Vagina (tissue), 2 donors: ENCODE measurements at places on chromosomes 16 and 17.

- no peak for DNase-seq
- H3K36me3 ChIP-seq = no peaks in the 10 kb centered on the region
- H3K4me1 ChIP-seq = peaks cover 71% of the 10 kb centered on the region
- no peaks in the 10 kb centered on the region for H3K27me3 ChIP-seq
- peak overlapping the region; percentile 55 for H3K27ac ChIP-seq
Measured at GRCh38 chr17:81404558-81405165, 9.4 kb downstream of the BAHCC1 start.

DNA sequence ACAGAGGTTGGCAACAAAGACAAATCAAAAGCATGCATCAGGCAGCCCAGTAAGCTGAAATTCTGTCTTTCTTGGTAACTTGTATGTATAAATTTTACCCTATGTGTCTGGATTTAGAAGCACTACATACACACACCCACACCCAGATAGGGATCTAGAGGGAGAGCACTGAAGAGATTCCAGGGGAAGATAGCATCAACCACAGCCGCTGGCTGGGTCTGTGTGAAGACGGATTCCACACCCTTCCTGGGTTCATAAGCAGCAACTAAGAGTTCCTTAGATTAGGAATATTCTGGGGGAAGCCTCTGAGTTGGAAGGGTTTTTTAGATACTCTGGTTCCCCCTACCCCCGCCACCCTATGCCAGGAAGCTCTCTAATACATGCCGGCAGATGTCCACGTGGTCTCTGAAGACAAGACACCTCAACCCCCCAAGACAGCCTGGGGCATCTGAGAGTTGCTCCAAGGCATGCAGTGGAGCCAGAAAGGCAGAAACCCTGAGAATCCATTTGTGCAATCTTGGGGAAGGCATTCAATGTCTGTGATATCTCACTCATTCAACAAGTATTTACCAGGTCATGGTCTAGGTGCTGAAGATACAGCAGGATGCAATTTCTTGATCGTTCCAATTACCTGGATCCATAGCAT lies 86.4 kb downstream of the NOG start:
- H3K27me3 ChIP-seq = no peaks in the 10 kb centered on the region
- H3K36me3 ChIP-seq = no peaks in the 10 kb centered on the region
- no peak for DNase-seq

DNA sequence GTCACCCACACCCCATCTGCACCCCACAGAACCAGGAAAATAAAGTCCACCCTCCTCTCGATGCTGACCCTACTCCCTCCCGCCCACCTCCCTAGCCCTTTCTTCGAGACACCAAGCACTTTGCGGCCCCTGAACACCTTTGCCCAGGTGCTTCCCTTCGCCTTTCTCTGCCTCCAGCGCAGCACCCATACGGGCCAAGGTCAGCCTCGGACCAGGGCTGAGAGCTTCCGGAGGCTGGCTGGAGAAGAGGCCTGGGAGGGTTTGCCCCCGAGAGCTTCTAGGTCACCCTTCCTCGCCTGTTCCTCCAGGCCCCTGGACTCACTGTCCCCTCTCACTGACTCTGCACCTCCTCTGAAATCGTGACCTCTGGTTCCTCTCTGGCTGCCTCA lies 2.7 kb upstream of the NHERF2 start:
- no peak for DNase-seq
- H3K27me3 ChIP-seq = peaks cover 11% of the 10 kb centered on the region
- H3K36me3 ChIP-seq = no peaks in the 10 kb centered on the region
- H3K4me1 ChIP-seq = peaks cover 70% of the 10 kb centered on the region
- peak overlapping the region; percentile 73 for H3K27ac ChIP-seq
- peak overlapping the region; percentile 24 for H3K4me3 ChIP-seq

DNA sequence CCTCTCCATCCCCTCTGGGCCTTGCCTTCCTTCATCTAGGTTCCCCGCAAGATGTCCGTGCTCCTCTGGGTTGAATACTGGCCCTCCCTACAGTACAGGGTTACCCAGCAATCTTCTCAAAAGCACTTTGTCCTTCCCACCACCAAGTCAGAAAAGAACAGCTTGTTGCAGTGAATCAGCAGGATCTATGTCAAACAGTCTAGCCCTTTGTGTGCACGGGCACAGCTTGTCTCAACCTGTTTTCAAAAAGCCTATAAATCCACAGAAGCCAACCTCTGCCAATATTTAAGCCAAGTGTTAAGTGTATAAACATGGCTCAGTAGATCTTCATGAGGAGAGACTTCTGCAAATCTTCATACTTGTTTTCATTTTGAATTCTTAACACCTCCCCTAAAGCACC lies 25.2 kb downstream of the C17orf67 start:
- H3K27me3 ChIP-seq = no peaks in the 10 kb centered on the region
- peaks cover 16% of the 10 kb centered on the region for H3K4me1 ChIP-seq
- H3K36me3 ChIP-seq = no peaks in the 10 kb centered on the region

DNA sequence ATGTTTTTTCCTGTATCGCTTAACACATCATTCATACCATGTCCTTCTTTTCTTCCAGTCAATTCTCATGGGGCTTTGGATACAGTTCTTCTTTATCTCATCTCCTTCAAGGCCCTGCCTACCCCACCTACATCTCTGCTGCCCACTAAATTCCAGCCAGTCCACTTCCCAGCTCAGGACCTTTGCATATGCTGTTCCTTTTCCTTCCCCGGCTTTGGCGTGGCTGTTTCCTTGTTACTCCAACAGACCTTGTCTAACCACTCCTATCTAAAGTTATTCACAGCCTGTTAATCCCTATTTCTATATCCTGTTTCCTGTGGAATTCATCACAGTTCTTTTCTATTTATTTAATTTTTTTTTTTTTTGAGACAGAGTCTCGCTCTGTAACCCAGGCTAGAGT lies 6.6 kb upstream of the STAT3 start:
- no peaks in the 10 kb centered on the region for H3K27me3 ChIP-seq
- no peaks in the 10 kb centered on the region for H3K36me3 ChIP-seq
- H3K27ac ChIP-seq = no peak overlapping the region

GRCh38 chr17:79407385-79407784 lies 203.5 kb downstream of the RBFOX3 start:
- H3K36me3 ChIP-seq = no peaks in the 10 kb centered on the region
- no peak overlapping the region for H3K4me3 ChIP-seq
- no peaks in the 10 kb centered on the region for H3K4me1 ChIP-seq
- no peak overlapping the region for H3K27ac ChIP-seq
- no peak for DNase-seq

DNA sequence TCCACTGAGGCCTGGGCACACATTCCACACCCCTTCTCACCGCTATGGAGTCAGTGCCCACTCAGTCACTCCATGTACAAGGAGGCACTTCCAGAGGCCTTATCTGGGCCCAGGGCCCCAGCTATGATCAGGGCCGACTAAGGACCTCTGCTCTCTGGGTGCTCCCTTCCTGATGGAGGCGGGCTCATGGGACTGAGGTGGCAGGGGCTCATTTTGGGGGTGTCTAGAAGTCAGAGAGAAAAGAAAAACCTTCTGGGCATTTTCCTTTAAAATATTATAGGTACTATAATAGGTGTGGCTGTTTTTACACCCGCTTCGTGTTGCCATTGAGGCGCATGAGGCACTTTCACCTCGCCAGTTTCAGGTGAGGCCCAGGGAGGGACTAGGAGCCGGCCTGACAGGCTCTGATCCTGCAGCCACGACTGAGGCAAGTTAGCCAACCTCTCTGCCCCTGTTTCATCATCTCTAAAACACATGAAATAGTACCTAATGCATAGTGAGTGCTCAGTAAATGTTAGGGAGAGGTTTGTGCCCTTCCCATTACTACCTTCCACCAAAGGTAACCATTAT lies 14.4 kb downstream of the B9D1 start:
- H3K4me3 ChIP-seq = no peak overlapping the region
- peaks cover 56% of the 10 kb centered on the region for H3K4me1 ChIP-seq
- H3K27me3 ChIP-seq = no peaks in the 10 kb centered on the region
- H3K27ac ChIP-seq = peak overlapping the region; percentile 91

GRCh38 chr16:88774544-88775393 lies 10.3 kb downstream of the PIEZO1 start:
- H3K4me3 ChIP-seq = no peak overlapping the region
- DNase-seq = no peak
- H3K27me3 ChIP-seq = no peaks in the 10 kb centered on the region
- peak overlapping the region; percentile 83 for H3K27ac ChIP-seq

GRCh38 chr16:86072328-86073102 lies 173.6 kb downstream of the IRF8 start:
- no peaks in the 10 kb centered on the region for H3K4me1 ChIP-seq
- no peaks in the 10 kb centered on the region for H3K27me3 ChIP-seq
- H3K27ac ChIP-seq = no peak overlapping the region
- H3K4me3 ChIP-seq = no peak overlapping the region
- H3K36me3 ChIP-seq = no peaks in the 10 kb centered on the region
- no peak for DNase-seq

GRCh38 chr17:29567554-29568330 lies 759 bp upstream of the TP53I13 start:
- peak overlapping the region; percentile 83 for H3K4me3 ChIP-seq
- peak overlapping the region; percentile 91 for H3K27ac ChIP-seq
- no peaks in the 10 kb centered on the region for H3K27me3 ChIP-seq
- peaks cover 48% of the 10 kb centered on the region for H3K4me1 ChIP-seq
- no peaks in the 10 kb centered on the region for H3K36me3 ChIP-seq
- DNase-seq = no peak

- no peak for DNase-seq
- no peak overlapping the region for H3K4me3 ChIP-seq
- H3K27me3 ChIP-seq = no peaks in the 10 kb centered on the region
- no peak overlapping the region for H3K27ac ChIP-seq
- H3K4me1 ChIP-seq = no peaks in the 10 kb centered on the region
- no peaks in the 10 kb centered on the region for H3K36me3 ChIP-seq
Measured at GRCh38 chr17:68860941-68861340, 94.3 kb downstream of the ABCA8 start.

DNA sequence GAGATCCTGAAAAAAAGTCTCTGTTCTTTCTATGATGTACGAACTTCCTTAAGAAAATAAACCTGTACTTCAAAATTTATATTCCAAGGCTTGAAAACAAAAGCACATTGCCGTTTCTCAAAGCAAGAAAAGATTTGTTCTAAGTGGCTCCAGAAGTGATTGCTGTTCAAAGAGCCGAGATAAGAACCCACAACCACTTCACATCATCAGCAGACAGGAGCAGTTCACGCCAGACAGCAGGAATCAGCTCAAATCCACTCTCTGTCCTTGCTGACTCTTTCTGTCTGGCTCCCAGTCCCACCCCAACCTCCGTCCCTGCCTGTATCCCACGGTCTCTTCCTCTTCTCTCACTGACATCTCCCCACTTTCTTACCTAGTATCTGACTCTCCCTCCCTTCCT lies 85.0 kb upstream of the MYOCD start:
- DNase-seq = no peak
- H3K27me3 ChIP-seq = no peaks in the 10 kb centered on the region
- H3K27ac ChIP-seq = no peak overlapping the region
- no peaks in the 10 kb centered on the region for H3K4me1 ChIP-seq

DNA sequence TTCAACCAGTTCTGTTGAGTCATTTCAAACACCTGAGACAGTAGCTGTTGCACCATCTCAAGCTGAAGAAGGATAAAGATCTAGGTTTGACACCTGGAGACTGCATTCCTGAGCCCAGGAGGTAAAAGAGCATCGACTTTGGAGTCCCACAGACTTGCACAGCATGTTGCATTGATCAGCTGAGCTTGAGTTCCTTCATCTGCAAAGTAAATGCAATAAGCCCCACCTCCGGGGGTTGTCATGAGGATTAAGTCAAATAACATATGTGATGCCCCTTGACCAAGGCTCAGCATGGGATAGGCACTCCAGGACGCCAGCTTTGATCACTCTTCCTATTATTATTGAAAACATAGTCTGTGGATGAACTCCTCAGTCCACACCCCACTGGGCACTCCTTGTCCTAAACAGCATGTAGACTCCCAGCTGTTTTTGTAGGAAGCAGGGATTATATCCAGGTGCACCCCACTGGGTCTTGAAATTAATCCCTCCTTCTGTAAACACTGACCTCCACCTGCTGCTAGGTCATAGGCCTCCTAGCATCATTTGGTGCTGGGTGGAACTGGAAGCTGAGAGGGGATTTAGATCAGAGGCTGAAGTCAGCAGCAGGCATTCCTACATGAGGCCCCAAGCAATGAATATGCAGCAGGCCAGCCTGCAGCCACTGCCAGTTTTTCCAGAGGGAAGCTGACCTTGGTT lies 259.0 kb downstream of the HS3ST4 start:
- no peak for DNase-seq
- H3K36me3 ChIP-seq = no peaks in the 10 kb centered on the region
- no peaks in the 10 kb centered on the region for H3K27me3 ChIP-seq
- no peaks in the 10 kb centered on the region for H3K4me1 ChIP-seq
- no peak overlapping the region for H3K27ac ChIP-seq

DNA sequence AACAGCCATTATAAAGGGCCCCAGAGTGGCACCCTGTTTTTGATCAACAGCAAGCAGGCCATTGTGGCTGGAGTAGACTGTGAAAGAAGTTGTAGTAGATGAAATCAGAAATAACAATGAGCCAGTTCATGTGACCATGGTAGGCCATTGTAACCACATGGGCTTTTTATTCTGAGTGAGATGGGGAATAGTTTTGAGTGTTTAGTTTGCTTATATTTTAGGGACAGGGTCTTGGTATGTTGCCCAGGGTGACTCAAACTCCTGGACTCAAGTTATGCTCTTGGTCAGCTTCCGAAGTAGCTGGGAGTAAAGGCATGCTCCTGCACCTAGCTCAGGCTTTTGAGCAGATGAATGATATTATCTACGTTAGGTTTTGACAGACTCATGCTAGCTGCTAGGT lies 12.0 kb downstream of the CBFB start:
- H3K4me1 ChIP-seq = peaks cover 20% of the 10 kb centered on the region
- H3K27me3 ChIP-seq = no peaks in the 10 kb centered on the region
- no peak overlapping the region for H3K4me3 ChIP-seq
- DNase-seq = no peak
- H3K36me3 ChIP-seq = no peaks in the 10 kb centered on the region

DNA sequence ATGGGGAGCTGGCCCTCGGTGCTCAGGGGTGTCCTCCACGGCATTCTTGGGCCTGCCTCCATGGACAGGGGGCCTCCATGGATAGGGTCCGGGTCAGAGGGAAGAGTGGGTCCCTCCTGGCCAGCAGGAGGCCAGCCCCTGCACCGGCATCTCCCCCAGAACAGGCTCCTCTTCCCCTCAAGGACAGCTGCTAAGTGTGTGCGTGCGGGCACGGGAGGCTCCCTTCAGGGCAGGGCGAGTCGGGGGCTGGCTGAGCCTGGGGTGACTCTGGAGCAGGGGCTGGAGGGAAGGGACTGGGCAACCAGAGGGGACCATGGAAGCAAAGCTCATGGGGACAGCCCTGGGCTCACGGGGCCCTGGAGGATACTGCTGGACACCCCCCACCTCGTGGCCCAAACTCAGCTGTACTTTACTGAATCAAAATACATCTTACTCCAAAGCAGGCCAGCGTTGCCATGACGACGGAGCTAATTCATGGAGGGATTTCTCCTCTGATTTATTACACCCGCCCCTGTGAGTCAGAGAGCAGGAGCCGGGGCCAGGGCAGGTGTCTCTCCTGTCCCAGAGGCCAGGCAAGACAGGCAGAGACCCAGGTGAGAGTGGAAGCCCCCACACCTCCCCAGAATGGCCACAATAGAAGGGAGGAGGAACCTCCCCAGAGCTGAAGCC lies 2.1 kb downstream of the CASKIN1 start:
- peaks cover 11% of the 10 kb centered on the region for H3K27me3 ChIP-seq
- H3K27ac ChIP-seq = no peak overlapping the region
- DNase-seq = no peak
- peaks cover 18% of the 10 kb centered on the region for H3K4me1 ChIP-seq

GRCh38 chr16:87384162-87384874 lies 742 bp upstream of the FBXO31 start:
- H3K27ac ChIP-seq = peak overlapping the region; percentile 98
- no peaks in the 10 kb centered on the region for H3K27me3 ChIP-seq
- peaks cover 73% of the 10 kb centered on the region for H3K4me1 ChIP-seq
- no peaks in the 10 kb centered on the region for H3K36me3 ChIP-seq
